Stimulated activated CD4-positive, alpha-beta T cell treated with anti-CD3 and anti-CD28 coated beads, Interleukin-12 subunit alpha, Interleukin-12 subunit beta, amount 100 ng/mL, for 48 hours (primary cell): ENCODE measurements at places on chromosomes 7 and 10.
A peak's percentile ranks its signal among the peaks of the same experiment; 100 is the strongest.

GRCh38 chr7:70529914-70530585 lies 601.9 kb upstream of the GALNT17 start:
- no peak for DNase-seq

DNA sequence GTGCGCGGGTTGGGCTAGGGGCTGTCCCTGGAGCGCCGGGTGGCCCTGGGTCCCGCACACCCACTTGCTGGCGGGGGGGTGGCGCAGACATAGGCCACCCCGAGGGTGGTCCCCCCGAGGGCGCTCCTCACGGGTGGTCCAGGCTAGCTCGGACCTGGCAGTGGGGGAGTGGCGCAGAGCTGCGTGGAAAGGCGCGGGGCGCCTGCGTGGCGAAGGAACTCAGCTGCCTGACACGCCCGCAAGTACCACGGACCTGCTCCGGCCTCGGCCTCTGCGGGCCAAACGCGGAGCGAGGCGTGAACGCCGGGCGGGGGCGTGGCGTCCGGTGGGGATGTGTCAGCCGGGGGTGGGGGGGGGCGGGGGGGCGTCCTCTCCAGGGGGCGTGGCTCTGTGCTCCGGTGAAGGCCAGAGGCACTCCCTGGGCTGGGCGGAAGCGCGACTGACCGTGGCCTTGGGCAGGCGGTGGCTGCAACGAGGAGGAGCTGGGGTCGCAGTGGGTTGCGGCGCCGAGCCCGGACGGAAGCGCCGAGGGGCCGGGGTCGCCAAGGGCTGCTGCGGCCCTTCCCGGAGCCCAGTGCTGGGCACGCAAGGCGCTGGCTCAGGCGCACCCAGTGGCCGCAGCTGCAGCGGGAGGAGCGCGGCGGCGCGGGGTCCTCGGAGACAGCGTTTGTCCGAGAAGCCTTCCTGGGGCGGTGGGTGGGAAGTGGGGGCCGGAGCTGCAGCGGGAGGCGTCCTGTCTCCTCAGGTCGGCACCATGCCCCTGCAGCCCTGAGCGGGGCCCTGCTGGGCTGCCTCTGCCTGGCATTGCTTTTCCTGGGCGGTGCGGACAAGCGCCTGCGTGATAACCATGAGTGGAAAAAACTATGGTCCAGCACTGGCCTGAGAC lies 58.9 kb upstream of the NUPR2 start:
- no peak for DNase-seq

DNA sequence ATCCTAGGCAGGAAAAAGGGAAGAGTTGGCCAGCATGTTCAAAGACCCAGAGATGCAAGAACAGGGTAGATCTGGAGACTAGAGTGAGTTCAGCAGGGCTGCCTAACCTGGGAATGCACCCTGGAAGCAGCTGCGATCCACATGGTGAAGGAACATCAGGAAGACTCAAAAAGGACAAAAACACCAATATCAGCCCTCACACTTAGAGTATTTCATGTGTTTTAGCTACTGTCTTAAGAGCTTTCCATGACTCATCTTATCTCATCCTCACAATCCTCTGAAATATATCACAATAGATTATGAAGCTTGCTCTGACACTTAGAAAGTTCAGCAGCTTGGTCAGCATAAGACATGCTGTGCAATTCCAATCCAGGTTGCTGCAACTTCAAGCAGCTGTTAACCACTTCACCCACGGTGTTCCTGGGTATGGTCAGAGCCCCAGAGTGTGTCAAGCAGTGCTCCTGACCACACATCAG lies 380.9 kb downstream of the PARD3 start:
- DNase-seq, result no peak

DNA sequence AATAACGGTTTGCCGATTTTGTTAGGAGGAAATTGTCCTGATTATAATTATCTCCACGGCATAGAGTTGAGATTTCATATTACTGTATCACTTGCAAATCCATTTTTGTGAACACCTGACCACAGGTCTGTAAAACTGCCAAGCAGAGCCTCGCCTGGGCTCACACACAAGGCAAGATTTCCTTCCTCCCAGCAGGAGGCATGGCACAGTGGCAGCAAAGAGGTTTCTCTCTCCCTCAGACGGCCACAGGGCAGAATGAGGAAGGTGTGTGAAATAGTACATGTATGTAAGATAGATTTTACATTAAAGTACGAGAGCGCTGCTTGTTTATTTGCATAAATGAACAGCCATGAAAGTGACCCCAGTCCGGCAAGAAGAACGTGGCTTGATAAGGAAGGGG lies 130.1 kb downstream of the CELF2 start:
- no peak for DNase-seq

DNA sequence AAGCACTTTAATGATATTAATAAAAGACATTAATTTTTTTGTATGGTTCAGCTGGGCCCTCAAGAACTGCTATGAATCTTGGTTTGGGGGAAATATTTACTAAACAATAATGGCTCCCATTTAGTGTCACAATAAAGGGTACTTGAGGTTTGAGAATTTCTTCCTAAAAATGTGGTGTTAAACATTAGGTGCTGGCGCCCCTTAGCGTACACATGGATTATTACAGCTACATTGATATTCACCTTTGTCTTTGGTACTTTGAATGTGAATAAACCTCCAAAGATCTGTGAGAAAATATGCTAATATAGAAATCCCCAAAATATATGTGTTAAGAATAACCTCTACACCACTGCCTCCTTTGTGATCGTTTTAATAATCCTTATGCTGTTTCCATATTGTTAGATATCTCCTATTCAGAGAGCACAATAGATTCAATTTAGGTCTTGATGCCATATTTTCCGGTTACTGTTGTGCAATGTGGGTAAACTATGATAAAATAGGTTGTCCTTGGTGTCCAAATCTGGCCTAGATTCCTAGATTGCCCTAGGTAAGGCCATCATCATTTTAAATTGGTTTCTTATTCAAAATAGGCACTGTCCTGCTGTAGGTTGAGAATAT lies 161.8 kb upstream of the CACNA2D1 start:
- no peak for DNase-seq

GRCh38 chr7:34157137-34157536 lies 251.8 kb downstream of the BMPER start:
- DNase-seq, result no peak

GRCh38 chr7:39453743-39454355 lies 112.4 kb upstream of the YAE1 start:
- DNase-seq, result peak; percentile 52

DNA sequence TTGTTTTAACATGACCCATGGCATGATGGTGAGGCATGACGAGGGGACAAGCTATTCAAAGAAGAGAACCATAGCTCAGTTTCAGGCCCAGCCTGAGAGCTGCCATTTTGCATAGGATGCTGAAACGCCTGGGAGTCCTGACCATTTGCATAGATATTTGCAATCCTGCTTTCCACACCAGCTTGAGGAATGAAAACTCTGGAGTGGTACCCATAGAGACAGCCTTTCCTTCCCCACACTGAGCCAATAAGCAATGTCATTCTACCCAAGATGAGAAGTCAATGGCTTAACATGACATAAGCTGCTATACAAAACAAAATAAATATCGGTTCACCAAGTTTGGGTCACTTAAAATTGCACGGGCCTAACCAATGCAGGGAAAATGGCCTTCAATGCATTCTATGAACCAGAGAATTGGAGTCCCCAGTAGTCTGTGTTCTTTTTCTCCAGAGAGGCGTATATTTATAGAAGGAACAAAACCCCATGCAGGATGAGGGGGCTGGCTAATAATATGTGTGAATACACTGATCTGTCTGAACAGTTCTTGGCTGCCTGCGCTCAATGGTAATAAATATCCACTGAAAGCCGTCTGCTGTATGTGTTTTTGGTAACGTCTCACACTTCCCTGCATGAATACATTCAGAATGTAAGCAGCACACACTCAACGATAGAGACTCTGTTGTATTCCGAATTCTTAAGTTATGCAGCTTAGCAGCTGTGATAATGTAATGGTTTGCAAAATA lies 329.3 kb downstream of the FRMD4A start:
- no peak for DNase-seq

GRCh38 chr7:138626846-138627245 lies 74.3 kb downstream of the SVOPL start:
- DNase-seq, result no peak

- DNase-seq, result no peak
Observed at GRCh38 chr10:95309958-95310357, 19.2 kb upstream of the PDLIM1 start.

DNA sequence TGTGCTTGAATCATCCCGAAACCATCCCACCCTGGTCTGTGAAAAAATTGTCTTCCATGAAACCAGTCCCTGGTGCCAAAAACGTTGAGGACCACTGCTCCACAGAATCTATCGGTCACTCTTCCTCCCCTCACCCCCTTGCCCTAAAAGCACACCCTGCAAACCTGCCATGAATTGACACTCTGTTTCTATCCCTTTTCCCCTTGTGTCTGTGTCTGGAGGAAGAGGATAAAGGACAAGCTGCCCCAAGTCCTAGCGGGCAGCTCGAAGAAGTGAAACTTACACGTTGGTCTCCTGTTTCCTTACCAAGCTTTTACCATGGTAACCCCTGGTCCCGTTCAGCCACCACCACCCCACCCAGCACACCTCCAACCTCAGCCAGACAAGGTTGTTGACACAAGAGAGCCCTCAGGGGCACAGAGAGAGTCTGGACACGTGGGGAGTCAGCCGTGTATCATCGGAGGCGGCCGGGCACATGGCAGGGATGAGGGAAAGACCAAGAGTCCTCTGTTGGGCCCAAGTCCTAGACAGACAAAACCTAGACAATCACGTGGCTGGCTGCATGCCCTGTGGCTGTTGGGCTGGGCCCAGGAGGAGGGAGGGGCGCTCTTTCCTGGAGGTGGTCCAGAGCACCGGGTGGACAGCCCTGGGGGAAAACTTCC lies 784 bp upstream of the SERPINE1 start:
- DNase-seq, result no peak

DNA sequence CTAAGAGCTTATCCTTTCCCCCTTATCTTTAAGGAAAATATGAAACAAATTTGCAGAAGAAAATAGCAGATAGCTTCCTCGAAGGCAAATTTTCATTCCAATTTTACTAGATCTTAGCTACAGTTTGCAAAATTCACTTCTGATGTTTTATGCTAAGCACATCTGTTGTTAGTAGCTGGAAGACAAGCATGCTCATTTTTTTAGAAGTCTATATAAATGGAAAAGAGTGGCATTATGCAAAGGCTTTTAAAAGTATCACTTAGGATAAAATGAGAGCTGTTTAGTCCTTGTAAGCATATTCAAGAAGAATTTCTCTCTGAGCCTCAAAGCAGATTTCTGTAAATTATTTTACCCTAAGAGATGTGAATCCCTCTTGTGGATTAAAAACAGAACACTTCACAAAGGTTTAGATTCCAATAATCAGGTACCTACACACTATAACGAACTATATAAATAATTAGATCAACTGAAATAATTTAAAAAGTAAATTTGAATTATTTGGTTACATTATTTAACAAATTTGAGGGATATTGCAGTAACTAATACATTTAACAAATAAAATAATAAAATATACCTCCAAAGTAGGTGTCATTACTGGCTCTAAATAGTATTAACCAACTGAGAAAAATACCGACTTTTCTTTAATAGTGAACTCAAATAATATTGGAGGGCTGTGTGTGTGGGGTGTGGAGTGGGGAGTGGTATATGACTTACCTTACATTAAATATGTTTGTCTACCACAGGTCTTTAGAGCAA lies 307.1 kb downstream of the SEMA3D start:
- no peak for DNase-seq

GRCh38 chr10:46223626-46224413 lies 63.0 kb upstream of the ANTXRL start:
- no peak for DNase-seq

GRCh38 chr10:59243611-59244195 lies 67.3 kb downstream of the PHYHIPL start:
- no peak for DNase-seq

DNA sequence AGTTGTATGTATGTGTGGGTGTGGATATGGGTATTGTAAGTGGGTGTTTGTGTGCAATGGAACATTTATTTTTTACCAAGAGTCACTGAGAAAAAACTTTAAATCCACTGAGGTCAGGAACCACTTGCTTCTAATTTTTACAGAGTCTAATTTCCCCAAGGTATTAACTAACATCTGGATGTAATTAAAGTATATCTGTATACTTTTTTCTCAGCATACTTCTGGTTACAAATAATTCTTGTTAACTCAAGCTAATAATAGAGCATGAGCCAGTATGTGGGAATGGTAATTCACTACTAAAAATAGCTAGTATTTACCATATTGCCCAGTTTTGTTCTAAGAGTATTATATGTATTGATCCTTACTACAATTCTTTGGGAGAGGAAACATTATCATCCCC lies 24.6 kb upstream of the STEAP4 start:
- DNase-seq, result no peak

DNA sequence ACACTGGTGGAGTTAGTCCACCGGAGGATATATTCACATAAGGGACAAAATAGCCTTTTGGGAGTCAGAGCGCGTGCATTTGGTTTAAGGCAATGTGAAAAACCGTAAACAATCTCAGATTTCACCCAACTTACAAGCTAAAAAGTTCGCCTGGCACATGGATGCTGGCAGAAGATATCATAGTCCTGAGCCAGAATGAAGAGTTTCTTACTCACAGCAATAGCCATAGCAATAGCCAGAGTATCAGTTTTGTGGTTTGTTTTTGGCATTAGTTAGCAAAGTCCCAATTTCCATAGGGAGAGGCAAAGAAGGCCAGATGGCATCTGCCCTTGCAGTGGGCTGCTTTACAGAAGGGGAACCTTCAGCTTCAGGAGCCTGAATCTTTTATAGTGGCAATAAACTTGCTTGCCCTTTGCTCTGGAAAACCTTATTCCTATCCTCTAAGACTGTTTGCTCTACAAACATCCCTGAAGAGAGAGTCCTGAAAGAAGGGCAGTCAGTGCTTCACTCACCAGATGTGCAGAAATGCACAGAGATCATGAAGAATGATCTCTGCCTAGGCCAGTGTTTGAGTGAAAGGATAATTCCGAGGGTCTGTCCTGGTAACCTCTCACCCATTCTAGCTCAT lies 28.7 kb upstream of the RSBN1L start:
- no peak for DNase-seq

DNA sequence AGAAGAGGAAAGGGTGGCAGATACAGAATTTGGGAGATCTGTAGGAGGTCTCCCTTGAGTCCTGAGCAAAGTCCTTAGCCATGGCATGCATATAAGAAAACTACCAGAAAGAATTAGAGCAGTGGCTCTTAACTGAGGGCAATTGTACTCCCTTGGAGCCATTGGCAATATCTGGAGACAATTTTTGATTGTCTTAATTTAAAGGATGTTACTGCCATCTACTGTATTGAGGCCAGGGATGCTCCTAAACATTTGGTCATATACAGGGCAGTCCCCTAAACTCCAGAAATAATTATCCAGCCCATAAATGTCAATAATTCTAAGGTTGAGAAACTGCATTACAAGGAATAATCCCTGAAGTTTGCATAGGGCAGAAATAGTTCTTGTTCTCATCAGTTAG lies 136.4 kb upstream of the ODAD2 start:
- no peak for DNase-seq

GRCh38 chr10:73876971-73877370 lies 2.6 kb upstream of the CAMK2G start:
- no peak for DNase-seq

DNA sequence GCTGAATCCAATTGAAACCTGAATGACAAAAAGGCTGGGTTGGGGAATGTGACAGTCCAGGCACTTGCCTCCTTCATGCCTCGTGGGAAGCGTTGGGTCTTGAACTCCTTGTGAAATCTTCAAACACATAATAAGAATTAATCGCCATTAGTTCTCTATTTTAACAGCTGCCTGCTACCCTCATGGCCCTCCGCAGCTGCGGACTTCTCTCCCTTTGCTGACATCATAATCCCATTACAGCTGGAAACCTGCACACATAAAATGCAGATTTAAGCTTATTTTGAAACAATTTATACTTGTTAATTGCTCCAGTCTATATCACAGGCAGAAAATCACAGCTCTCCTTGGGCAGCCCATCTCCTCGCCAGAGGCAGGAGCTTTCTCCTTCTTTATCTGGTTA lies 403.0 kb upstream of the MKI67 start:
- no peak for DNase-seq

GRCh38 chr7:110170841-110171240 lies 920.1 kb upstream of the LRRN3 start:
- no peak for DNase-seq
